ENCODE measurements at places on chromosomes 6 and 20.
A peak's percentile ranks its signal among the peaks of the same experiment; 100 is the strongest.

DNA sequence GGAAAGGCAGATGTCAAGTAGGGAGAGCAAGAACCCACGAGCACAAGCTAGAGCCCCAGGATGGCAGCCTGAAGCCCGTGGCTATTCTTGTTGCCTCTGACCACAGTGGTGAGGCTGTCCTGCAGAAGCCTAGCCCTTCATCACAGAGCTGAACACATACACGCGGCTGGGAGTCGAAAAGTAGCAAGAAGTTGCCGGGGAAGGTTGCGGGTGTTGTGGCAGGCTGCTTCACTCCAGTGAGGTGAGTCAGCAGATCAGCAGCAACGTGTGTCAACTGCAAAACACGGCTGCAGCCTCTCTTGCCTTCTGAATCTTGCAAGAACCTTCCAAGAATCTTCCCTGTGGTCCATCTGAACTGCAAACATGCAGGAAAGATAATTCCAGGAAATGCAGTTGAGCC is 10.6 kb upstream of the STX16 start:
- DNase-seq: no peak

DNA sequence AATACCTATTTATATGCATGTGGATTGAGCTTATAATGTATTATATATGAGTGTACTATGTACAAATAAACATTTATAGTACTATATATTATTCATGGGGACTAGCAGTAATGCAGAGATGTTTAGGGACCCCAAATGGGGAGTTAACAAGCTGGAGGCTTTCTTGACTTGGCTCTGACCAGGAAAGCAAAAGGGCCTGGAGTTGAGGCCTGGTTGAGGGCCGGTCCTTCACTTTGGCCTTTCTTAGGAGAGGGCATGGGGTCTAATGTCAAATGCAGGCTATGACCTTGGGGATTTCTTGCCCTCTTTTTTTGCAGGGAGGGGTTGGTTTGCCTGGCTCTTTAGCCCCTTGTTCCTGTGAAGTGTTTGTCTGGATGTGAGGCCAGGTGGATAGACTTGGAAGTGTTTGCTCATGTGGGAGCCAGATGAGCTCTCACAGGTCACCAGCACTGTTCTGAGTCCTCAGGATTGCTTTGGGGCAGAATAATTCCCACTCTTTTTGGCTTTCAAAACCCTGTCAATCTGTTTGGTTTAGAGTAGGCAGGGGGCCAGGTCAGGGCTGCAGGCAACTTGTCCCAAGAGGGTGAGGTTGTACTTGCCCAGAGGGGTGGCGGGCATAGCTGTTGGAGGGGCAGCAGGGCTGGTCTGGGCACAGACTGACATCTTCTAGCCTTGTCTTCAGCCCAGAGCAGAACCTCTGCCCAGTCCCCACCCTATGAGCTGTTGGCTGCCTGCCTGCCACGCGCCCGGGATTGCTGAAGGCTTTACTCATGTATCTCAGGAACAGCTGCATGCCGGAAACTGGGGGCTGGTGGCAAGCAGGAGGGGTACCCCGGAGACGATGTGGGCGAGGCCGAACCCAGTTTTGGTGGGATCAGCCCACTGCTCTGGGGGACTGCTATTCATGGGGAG is 14.6 kb downstream of the TJAP1 start:
- peak; percentile 60 for DNase-seq

DNA sequence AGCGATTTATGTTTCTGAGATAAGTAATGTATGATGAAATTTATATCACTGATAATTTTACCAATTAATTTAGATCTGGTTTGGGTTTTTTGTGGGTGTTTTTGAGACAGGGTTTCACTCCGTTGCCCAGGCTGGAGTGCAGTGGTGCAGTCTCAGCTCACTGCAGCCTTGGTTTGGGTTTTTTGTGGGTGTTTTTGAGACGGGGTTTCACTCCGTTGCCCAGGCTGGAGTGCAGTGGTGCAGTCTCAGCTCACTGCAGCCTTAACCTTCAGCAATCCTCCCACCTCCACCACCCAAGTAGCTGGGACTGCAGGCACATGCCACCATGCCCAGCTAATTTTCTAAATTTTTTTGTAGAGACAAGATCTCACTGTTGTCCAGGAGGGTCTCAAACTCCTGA is 13.0 kb downstream of the MRS2 start:
- DNase-seq: no peak

DNA sequence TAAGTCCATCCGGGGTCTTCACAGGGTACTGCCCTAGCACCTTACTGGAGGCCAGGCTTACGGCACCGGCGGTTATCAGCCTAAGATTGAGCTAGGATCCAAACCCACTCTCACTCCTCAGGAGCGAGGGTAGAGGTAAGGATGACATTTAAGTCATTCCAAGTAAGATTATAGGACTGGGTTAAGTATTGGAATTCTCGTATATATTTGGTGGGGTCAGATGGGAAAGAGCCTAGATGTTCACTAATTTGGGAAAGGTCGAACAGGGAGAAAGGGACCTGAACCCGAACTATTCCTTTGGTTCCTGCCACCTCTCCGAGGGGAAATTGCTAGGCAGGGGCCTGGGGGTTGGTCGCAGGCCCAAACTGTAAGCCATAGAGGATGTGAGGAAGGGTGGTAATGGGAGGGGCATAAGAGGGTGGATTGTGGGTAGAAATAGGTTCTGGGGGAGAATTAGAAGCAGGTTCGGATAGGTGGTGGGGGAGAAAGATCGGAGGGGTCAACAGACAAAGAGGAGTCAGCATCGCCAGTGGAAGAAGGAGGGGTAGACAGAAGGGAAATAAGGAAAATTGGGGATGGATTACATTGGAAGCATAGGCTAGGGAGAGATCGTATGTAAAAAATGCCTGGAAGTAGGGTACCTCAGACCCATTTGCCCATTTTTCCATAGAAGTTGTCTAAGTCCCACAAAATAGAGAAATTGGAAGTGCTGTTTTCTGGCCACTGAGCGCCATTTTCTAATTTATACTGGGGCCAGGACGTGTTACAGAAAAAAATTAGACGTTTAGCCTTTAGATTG is 747.1 kb upstream of the ADGRB3 start:
- DNase-seq: no peak

- no peak for DNase-seq
These were observed 44.2 kb downstream of the ZNF831 start for GRCh38 chr20:59207742-59208357.

GRCh38 chr6:138638604-138639003 is 135.0 kb upstream of the CCDC28A start:
- peak; percentile 49 for DNase-seq

DNA sequence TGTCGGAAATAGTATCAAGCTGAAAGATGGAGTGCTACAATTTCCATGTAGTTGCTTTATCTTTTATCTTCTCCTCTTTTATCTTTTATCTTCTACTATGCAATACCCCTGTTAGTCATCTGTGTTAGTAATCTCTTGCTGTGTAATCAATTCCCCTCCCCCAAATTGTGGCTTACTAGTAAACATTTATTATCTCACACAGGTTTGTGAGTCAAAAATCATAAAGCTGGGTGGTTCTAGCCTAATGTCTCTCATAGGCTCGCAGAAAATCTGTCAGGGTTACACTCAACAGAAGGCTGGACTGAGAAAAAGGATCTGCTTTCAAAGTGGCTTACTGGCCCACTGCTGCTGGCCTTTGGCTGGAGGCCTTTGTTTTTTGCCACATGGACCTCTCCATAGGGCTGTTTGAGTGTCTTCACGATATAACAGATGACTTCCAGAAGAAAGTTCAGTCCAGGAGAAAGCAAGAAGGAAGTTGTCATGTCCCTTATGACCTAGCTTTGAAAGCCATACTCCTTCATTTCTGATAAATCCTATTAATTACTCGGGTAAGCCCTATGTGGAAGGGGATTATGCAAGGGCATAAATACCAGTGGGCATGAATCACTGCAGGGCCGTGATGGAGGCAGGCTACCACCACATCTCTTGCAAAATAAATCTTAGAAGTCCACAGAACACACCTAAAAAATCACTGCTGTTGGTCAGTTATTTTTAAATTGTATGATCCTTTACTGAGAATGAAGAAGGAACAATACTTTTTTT is 24.5 kb upstream of the PTCHD4 start:
- DNase-seq: no peak

DNA sequence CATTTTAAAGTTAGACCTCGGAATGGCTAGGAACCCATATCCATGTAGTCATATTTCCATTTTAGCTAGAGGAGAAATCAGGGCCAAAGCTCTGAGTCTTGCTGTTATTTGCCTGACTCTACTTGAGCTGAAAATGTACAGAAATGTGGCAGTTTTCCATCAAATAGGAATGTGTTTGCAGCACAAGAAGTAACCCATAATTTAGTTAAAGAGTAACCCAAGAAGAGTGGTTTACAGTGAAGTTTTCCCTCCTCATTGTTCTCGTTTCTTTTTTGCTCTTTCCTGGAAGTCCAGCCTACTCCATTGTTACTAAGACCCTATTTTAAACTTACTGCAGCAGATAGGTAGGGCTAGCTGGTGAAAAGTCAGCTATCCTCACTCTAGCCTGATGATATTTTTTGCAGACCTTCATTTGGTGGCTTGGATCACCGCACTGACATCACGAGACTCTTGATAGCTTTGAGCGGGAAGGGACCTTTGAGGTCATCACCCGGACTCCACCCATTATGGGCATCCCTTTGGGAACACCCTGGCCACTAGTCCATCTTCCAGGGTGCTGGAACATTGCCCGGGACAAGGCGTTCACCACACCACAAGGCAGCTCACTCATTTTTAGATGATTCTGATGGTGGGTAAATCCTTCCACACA is 28.0 kb upstream of the ADGRF5 start:
- DNase-seq: no peak

- DNase-seq: no peak
These were observed 25.0 kb downstream of the FOXP4 start for GRCh38 chr6:41571021-41571780.

DNA sequence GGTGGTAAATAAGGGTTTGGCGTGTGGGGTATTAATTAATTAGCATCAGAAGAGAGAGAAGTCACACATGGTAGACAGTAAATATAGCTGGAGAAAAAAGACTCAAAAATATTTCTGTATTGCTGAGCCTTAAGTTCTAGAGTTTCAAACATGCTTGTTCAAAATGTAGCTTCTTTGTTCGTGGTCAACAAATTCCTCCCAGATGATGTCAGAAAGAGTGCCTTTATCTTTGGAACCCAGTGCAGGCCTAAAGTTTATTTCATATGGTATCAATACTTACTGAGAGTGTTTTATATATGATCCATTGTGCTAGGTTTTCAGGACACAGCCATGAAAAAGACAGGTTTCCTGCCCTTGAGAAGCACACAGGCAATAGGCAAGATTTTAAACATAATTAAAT is 18.3 kb downstream of the MARCKS start:
- DNase-seq: no peak

DNA sequence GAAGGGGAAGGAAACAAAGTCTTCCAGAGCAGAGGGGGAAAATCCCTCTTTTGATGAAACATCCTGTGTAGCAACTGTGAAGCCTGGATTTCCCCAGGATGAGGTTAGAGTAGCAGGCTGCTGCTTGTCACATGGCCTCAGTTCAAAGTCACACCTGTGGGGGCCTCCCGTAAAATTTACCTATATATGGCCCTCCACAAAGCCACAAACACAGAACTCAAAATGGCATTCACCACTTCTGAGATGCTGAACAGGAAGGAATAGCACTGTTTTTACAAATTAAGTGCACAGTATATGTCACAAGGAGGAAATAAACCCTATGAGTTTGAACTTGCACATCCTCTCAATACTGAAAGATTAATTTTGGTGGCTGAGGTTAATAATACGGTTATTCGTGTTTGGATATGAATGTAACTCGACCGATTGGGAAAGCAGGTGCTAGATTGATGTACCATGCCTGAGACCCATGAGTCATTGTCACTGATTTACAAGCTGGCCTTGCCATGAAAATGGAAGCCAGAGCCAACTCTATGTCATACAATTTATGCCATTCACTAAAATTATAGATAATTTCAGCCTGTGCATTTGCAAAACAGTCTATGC is 70.6 kb downstream of the SGK1 start:
- DNase-seq: no peak

DNA sequence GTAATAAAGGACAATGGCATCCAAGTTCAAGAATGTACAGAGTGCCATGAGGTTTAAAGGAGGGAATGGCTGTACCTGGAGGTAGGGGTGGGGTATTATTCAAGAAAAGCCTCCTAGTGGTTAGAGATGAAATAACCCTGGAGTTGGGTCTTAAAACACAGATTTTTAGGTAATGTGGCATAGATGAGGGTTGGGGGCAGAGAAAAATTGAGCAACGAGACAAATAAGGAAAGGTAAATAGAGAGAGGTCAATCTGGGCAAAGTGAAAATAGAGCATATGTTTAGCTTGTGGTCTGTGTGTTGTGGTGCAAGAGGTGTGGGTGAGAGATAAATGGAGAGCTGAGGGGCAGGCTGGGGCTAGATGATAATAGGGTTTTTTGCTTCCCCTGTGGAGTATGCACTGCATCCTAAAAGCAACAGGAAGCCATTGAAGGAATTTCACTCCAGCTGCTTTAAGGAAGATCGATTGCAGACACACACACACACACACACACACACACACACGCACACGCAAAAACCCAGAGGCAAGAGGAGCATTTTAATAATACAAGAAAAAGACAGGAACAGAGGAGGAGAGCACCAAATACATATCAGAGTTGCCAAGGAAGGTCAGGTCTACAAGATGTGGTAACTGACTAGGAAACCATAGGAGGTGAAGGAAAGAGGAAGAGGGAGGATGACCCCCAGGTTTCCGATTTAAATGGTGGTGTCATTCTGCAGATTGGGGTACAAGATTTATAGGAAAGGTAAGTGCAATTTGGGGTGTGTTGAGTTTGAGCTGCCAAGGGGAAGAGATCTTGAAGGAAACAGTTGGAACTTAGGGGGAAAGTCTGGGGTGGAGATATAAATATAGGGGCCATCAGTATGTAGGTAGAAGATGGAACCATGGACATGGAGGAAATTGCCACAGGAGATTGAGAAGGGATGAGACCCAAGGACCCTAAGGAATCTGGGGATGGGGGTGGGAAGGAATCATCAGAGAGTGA is 31.3 kb upstream of the ADGRF1 start:
- no peak for DNase-seq

DNA sequence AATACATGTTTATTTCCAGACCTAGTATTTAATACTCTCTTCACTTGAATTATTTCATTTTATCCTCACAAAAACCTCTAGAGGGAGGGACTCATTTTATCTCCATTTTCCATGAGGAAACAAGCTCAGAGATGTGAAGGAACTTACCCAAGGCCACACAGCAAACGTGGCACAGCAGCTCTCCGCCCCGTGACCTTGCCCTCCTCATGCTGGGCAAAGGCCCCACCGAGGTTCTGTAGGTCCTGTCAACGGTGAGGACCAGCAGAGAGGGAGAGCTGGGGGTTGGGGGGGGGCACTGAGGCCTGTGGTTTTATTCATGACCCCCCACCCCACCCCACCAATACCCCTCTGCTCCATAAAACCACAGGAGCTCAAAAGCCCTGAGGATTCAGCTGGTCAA is 40.9 kb upstream of the TLDC2 start:
- no peak for DNase-seq

DNA sequence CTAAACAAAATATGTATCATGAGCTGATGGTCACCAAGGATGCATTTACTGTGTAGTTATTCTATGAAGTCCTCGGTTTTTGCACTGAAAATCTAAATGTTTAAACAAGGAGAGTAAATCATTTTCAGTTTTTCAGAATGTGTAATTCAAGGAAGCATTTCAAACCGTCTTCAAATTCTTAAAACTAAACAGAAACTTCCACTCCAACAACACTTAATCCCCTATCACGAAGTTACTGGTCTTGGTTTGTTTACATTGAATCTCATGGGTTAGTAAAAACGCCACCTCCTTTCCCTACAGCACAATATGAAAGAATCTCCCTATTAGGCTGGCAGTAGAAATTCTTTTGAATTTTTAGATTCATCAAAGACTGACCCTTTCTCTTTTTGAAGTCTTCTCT is 192.9 kb downstream of the AIG1 start:
- no peak for DNase-seq

Data from muscle of arm (tissue), 14 donors.